Activated T-cell treated with anti-CD3 and anti-CD28 coated beads for 4 hours (primary cell): ENCODE measurements at places on chromosomes 5 and 9.

DNA sequence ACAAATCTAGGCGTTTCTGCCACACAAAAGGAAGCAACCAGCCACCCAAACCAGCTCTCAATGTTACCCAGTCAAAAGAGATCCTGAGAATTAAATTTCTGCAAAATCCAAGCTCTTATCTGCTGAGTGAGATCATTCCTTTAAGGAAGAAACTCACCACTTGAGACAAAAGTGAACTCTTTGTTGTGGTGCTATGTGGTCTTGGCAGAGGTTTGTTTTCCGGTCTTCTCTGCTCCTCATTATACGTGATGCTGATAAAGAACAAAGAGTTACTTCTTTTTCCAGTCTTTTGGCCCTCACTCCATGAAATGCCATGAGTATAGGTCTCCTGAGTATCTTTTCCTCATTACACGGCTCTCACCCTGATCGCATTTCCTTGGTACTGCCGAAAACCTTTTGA, 82.1 kb downstream of the PRKACG start:
- no peak for DNase-seq

GRCh38 chr5:139049780-139050179, 148.4 kb downstream of the SIL1 start:
- DNase-seq = no peak

DNA sequence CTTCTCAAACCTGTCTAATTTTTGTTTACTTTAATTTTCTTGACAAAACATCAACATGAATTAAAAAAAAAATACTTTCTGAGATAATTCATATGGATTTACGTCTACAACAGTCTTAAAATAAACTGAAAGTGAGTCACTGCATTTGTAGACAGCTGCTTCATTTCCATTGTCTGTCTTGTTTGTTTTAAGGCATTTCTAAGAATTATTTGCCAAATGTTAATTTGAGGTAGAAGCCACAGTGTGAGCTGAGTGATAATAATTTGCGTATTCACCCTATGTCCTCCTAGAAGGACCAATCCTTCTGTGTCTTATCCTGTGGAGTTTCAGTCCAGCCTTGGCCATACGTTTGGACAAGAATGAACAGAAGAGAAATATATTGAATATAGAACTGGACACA, 174.5 kb downstream of the CFAP90 start:
- no peak for DNase-seq

DNA sequence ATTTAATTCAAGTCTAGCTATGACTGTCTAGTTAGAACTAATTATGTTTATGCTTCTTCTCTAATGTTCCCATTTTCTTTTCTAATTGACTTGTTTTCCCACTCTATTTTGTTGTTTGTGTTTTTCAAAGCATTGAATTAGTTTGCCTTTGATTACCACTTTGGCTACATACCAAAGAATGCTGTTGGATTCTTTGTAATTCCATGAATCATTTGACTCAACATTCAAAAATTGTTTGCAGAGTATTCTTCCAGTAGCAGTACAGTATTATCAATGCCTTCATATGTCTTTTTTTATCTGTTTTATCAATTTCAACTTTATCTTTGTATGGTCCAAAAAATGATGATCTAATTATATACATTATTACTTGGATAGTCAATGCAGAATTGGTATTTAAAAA, 288.7 kb downstream of the RFX3 start:
- no peak for DNase-seq

GRCh38 chr9:70053864-70054263, 10.2 kb downstream of the MAMDC2 start:
- DNase-seq = no peak

- no peak for DNase-seq
Measured at GRCh38 chr9:127323393-127323792, 58.8 kb downstream of the GARNL3 start.

GRCh38 chr5:68288707-68289134, 73.2 kb downstream of the PIK3R1 start:
- DNase-seq = no peak

DNA sequence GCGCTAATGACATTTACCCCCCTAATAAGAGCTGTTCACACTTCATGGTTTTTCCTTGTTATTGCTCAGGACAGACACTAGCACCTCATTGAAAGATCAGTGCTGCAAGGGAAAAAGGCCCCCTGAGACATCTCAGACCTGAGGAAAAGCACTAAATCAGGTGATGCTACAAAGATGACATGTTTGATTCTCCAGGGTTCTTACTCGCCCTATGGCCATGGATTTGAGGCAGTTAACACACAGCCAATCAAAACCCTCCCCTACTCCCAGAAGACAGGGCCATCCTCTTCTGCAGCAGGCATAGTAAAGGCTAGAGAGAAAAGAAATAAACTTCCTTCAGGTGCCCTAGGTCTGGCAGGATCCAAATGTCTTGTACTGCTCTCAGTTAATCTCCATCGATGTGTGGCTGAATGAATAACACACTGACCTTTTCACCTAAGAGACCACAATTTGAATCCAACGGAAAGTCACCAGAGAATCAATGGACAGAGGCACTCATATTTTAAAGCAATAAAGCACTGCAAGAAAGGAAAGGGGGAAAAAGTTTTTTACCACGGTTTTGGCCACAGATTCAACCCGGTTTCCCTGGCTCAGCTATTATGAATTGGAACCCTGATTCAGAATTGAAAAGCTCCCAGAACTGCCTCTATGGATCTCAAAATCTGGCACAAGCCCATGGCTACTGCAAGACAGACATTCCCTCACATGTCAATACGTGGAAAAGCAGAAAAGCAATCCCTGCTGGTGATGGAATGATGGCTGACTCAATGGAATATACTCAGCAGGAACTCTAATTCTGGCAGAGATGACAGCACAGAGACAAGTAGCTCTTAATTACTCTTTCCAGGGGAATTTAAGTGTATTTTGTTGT, 329.5 kb downstream of the BNC2 start:
- no peak for DNase-seq

- DNase-seq = no peak
Measured at GRCh38 chr9:78769690-78770089, 472.8 kb downstream of the PSAT1 start.
